ENCODE measurements at places on chromosomes 2 and 18.

DNA sequence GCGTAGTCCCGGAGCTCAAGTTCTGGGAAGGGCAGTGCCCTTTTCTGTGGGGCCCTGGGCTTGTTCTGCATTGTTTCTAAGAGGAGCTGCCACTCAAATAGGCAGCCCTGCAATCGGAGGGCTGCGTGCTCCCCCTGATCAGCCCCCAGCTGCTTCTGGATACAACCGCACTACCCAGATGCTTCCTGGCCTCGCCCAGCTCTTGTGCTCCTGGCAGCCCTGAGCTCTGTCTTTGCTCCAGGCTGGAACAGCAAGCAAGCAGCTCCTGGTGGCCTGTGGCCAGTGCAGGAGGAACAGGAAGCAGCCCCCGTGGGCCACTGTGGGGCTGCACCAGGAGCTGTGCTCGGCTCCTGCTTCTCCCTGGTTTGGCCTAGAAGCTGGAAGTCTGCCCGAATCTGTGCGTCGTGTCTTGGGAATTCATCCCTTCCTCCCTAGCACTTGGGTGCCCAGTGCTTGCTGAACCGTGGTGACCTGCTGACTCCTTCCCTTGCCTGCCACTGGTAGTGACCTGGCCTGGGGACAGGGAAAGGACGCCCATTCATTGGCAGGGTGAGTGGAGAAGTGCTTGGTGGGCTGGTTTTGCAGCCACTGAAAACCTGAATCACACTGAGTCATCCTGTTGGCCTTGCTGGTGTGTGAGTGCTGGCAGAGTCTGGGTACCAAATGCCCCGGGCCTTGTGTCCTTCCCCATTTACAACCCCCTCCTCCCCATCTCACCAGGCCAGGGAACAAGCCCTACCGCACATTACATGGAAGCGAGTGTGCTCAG is 27.3 kb upstream of the NTSR2 start:
- DNase-seq = no peak

- DNase-seq = no peak
Observed at GRCh38 chr2:166090908-166091307, 36.9 kb downstream of the SCN1A start.

DNA sequence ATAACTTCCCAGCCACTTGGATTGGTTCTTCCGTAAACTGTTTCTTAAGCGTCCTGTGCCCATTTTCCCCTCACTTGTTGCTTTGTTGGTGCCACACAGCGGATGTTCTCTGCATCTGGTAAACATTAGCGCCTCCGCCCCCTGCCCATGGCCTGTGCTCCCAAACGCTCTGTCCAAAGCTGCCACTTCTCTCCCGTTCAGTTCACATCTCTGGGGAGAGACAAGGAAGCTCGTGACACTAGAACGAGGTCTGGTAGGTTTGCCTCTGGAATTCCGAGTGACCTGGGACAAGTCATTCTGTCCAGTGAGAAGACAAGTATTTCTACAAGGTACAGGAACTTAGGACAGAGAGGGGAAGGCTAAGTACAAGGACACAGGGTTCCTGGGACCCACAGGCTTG is 9.4 kb downstream of the COPS9 start:
- DNase-seq = no peak

GRCh38 chr18:79587226-79587741 is 92.3 kb upstream of the CTDP1 start:
- DNase-seq = peak; percentile 17

GRCh38 chr2:241265506-241265905 is 50.0 kb downstream of the HDLBP start:
- DNase-seq = no peak

DNA sequence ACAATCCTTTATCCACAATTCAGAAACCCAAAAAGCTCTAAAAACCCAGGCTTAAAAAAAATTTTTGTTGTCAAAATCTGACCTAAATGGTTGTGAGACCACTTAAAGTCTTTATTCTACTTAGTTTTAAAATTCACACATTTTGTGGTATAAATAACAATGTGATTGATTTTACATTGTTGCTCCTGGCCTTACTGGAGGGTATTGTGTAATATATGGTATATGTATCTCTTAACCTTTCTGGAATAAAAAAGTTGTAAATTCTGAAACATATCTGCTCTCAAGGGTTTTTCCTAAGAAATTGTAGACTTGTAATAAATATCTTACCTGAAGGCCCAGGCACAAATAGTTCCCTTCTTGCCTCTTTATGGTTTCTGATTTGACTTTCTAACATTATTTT is 73.3 kb upstream of the PNPT1 start:
- DNase-seq = no peak

- peak; percentile 62 for DNase-seq
Observed at GRCh38 chr2:96325041-96325883, at the start of gene ITPRIPL1. TSS of gene ITPRIPL1 (plus strand) at chr2:96325317. CDS start at chr2:96325840, 523 bp downstream.

GRCh38 chr2:33512112-33512511 is 35.7 kb downstream of the RASGRP3 start:
- DNase-seq = no peak

DNA sequence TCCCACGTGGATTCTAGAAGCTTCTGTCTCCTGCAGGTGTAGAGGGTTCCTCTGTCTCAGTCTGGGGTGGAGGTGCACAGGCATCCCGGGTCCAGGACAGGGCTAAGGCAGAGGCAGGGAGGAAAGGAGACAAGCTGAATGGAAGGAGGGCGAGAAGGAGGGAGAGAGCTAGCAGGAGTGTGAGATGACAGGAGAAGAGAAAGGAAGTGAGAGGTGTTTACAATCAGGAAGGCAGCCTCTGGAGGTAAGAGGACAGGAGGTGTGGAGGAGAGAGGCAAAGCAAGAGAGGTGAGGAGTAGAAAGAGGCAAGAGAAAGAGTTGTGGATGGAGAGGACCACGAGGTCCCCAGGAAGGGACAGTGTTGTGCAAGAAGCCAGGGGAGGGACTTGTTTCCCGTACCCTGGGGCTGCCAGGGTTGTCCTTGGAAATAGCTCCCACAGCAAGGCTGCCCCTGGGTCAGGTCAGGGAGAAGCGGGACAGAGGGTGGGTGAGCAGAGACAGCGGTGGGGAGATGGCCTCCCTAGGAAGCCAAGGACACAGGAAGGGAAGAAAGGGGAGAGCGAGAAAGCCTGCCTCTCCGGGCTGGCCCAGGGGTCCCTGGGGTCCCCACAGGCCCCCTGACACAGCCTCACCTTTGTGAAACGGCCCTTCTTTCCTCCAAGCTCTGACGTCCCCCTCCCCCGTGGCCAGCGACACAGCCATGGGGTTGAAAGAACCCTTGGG is 136.9 kb downstream of the CYP26B1 start:
- DNase-seq = no peak

DNA sequence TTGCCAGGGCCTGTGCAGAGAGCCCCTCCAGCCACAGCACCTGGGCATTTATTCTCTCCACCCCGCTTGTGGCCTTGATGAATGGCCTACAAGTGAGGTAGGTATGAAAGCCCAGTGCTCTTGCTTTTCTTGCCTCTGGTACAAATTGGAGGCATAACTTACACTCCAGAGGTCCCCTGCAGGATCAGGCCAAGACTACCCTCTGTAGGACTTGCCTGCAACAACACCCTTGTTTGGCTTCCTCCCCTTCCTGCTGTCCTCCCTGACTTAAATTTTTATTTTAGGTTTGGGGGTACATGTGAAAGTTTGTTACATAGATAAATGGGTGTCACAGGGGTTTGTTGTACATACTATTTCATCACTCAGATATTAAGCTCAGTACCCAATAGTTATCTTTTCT is 95.7 kb downstream of the CDC42EP3 start:
- no peak for DNase-seq

DNA sequence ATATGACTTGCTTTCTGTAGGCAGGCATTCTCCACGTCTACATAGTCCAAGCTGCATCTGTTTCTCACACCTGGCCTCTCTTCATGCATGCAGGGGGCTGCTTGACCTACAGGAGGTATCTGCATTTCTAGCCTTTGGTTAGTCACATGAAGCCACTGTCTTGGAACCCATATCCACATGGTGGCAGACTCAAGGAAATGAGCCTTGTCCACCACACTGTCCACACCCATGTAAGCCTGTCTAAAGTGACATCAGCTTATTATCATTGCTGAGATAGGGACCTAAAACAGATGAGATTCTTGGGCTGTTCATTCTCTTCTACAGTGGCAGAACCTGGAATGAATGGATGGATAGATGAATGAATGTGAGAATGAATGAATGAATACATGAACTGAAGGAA is 160.4 kb downstream of the DOCK10 start:
- DNase-seq = no peak

DNA sequence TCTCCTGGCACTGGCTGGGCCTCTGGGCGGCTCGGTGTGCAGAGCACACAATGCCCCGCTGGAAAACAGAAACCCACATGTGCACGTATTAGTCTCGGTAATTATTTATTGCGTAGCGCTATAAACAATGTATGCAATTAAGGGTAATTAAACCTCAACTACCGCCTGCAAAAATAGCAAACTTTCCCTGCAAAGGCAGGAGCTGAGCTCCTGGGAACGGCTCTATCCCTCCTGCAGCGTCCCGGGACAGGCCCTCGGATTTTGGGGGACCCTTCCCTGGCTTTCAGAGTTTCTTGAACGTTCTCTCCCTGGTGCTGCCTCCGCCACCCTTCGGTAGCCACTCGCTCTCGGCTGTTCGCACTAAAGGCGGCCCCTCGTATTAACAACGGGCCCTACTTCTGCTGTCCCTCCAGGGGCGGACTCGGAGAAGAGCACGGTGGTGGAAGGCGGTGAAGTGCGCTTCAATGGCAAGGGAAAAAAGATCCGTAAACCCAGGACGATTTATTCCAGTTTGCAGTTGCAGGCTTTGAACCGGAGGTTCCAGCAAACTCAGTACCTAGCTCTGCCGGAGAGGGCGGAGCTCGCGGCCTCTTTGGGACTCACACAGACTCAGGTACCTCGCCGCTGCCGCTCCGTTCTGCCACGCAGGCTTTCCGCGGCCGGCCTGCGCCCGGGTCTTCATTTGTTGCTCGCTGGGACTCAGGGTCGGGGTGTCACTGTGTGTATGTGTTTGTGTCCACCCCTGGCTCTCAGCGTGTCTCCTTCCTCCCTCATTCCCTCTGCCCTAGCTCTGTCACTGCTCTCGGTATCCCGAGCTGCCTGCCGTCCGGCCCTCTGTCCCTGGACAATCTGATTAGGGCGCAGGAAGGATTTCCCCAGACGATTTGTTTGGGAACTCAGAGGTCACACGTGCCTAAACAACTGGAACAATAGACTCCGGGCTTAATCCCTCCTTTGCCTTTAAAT is 1.2 kb downstream of the DLX1 start:
- DNase-seq = peak; percentile 74

GRCh38 chr2:134142341-134142738 is 111.5 kb upstream of the MGAT5 start:
- no peak for DNase-seq
